Endothelial cell of umbilical vein (primary cell): ENCODE measurements at places on chromosomes 2 and 18.
A peak's percentile ranks its signal among the peaks of the same experiment; 100 is the strongest.

- DNase-seq = peak; percentile 63
- peaks cover 6% of the 10 kb centered on the region for H3K4me1 ChIP-seq
- no peaks in the 10 kb centered on the region for H3K27me3 ChIP-seq
- no peaks in the 10 kb centered on the region for H3K36me3 ChIP-seq
- no peak overlapping the region for H3K27ac ChIP-seq
Measured at GRCh38 chr2:196105951-196106350, 37.3 kb upstream of the DNAH7 start.

- H3K36me3 ChIP-seq = no peaks in the 10 kb centered on the region
- H3K27me3 ChIP-seq = no peaks in the 10 kb centered on the region
- DNase-seq = no peak
- no peak overlapping the region for H3K27ac ChIP-seq
- no peak overlapping the region for H3K4me3 ChIP-seq
Measured at GRCh38 chr2:154067124-154067523, 195.4 kb downstream of the GALNT13 start.

- no peak overlapping the region for H3K4me3 ChIP-seq
- peak; percentile 56 for DNase-seq
- no peak overlapping the region for H3K27ac ChIP-seq
Measured at GRCh38 chr18:61854578-61855448, 38.0 kb downstream of the RNF152 start.

GRCh38 chr2:208183526-208183925, 6.3 kb downstream of the C2orf80 start:
- no peak overlapping the region for H3K27ac ChIP-seq
- peaks cover 18% of the 10 kb centered on the region for H3K27me3 ChIP-seq
- no peaks in the 10 kb centered on the region for H3K4me1 ChIP-seq
- DNase-seq = no peak
- no peak overlapping the region for H3K4me3 ChIP-seq

- H3K4me1 ChIP-seq = peaks cover 5% of the 10 kb centered on the region
- no peaks in the 10 kb centered on the region for H3K36me3 ChIP-seq
- no peaks in the 10 kb centered on the region for H3K27me3 ChIP-seq
- no peak overlapping the region for H3K4me3 ChIP-seq
- H3K27ac ChIP-seq = no peak overlapping the region
- peak; percentile 49 for DNase-seq
Measured at GRCh38 chr2:58221909-58222308, 19.2 kb downstream of the FANCL start.

DNA sequence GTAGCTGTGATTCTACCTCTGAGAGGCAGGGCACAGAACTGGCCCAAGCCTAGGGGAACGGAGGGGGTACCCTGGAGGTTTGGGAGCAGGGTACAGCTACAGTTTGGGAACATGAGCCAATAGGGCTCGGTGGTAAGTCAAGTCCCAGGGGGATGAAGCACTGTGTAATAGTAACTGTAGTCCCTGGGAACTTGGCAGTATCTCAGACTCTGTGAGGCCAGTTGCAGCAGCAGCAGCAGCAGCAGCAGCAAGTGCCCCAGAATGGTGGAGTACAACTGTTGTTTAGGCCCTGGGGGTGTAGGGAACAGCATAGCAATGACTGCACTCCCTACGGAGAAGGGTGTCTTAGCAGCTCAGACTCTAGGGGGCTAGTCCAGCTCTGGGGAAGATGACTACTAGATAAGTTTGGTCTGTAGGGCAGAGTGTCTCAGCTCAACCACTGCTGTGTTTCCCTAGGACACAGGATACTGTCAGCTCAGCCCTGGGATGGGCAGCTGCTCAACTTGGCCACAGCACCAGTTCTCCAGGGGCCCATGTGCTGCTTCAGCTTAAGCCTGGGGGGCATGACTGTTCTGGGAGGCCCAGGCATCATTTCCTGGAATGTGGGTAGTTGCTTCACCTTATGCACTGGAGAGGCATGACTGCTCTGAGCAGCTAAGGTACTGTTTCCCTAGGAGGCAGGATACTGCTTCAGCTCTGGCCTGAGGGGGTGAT, 20.5 kb downstream of the CARF start:
- H3K27ac ChIP-seq = no peak overlapping the region
- no peaks in the 10 kb centered on the region for H3K27me3 ChIP-seq
- H3K4me3 ChIP-seq = no peak overlapping the region
- DNase-seq = no peak

GRCh38 chr2:144181001-144181400, 338.9 kb downstream of the ZEB2 start:
- no peak overlapping the region for H3K4me3 ChIP-seq
- H3K27me3 ChIP-seq = no peaks in the 10 kb centered on the region
- H3K36me3 ChIP-seq = no peaks in the 10 kb centered on the region
- no peak overlapping the region for H3K27ac ChIP-seq
- H3K4me1 ChIP-seq = no peaks in the 10 kb centered on the region
- peak; percentile 10 for DNase-seq

GRCh38 chr2:222295368-222296062, 3.3 kb downstream of the PAX3 start:
- no peaks in the 10 kb centered on the region for H3K36me3 ChIP-seq
- DNase-seq = no peak
- H3K27ac ChIP-seq = no peak overlapping the region
- H3K4me3 ChIP-seq = no peak overlapping the region
- H3K4me1 ChIP-seq = peaks cover 4% of the 10 kb centered on the region

DNA sequence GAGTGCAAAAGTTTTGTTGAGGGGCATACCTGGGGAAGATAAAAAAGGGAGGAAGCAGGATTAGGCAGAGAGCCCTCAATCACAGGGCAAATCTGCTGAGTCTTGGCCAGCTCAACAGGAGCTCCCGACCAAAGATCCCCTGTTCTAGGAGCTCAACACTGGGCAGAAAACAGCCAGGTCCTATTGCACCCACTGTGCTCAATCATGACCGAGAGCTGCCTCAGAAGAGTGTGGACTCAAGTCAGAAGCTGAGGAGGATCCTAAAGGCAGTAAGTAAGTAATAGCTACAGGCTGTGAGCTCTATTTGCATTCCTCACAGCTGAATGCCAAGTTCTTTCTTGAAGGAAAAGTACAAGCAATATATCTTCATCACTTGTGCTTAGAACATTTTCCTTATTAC, 334.4 kb upstream of the NRP2 start:
- H3K27me3 ChIP-seq = no peaks in the 10 kb centered on the region
- H3K4me3 ChIP-seq = no peak overlapping the region
- no peak overlapping the region for H3K27ac ChIP-seq
- H3K4me1 ChIP-seq = no peaks in the 10 kb centered on the region
- no peaks in the 10 kb centered on the region for H3K36me3 ChIP-seq
- DNase-seq = no peak

GRCh38 chr2:54984476-54984875, 65.8 kb downstream of the RTN4 start:
- H3K4me1 ChIP-seq = peaks cover 22% of the 10 kb centered on the region
- no peaks in the 10 kb centered on the region for H3K27me3 ChIP-seq
- no peak for DNase-seq
- peaks cover 15% of the 10 kb centered on the region for H3K36me3 ChIP-seq
- no peak overlapping the region for H3K4me3 ChIP-seq
- no peak overlapping the region for H3K27ac ChIP-seq

GRCh38 chr2:131044075-131044756, 49.0 kb downstream of the FAM168B start:
- H3K27me3 ChIP-seq = peaks cover 17% of the 10 kb centered on the region
- H3K27ac ChIP-seq = no peak overlapping the region
- H3K4me1 ChIP-seq = no peaks in the 10 kb centered on the region

GRCh38 chr2:126303113-126303512, 352.8 kb upstream of the GYPC start:
- no peak overlapping the region for H3K4me3 ChIP-seq
- no peaks in the 10 kb centered on the region for H3K4me1 ChIP-seq
- H3K27ac ChIP-seq = no peak overlapping the region
- no peaks in the 10 kb centered on the region for H3K27me3 ChIP-seq
- no peak for DNase-seq

- H3K36me3 ChIP-seq = no peaks in the 10 kb centered on the region
- H3K27ac ChIP-seq = no peak overlapping the region
- no peak overlapping the region for H3K4me3 ChIP-seq
- DNase-seq = no peak
- peaks cover 18% of the 10 kb centered on the region for H3K27me3 ChIP-seq
Measured at GRCh38 chr18:8969639-8970390, 132.7 kb upstream of the NDUFV2 start.

- no peaks in the 10 kb centered on the region for H3K4me1 ChIP-seq
- H3K4me3 ChIP-seq = no peak overlapping the region
- no peak for DNase-seq
- no peaks in the 10 kb centered on the region for H3K36me3 ChIP-seq
- no peaks in the 10 kb centered on the region for H3K27me3 ChIP-seq
Measured at GRCh38 chr2:135259123-135259522, 207.0 kb downstream of the RAB3GAP1 start.
